Dorsolateral prefrontal cortex (tissue), 122 donors: ENCODE measurements at places on chromosomes 2 and 18. TPM values are rescaled to one million over a fixed set of nuclear protein-coding genes. Genes with fewer than 3 reads are reported as not detected.

Gene WDR7
- 158 TPM for total RNA-seq

Gene ZNF142
- 45.9 TPM for total RNA-seq

Gene GAL3ST2
- 3.8 TPM for total RNA-seq

Gene ZFP36L2
- 39.6 TPM for total RNA-seq

Gene NT5DC4
- total RNA-seq: not detected

Gene NFE2L2
- total RNA-seq: 84.6 TPM

Gene RUFY4
- total RNA-seq: not detected

Gene FAM161A
- total RNA-seq: 12.7 TPM

Gene GKN2
- total RNA-seq: not detected

Gene SULT1C2
- total RNA-seq: not detected

Gene KDM3A
- 59.8 TPM for total RNA-seq

Gene COLEC12
- 20.8 TPM for total RNA-seq

Gene SERPINB13
- 0.16 TPM for total RNA-seq

Gene KIF3C
- 225 TPM for total RNA-seq

Gene ERBB4
- 92.9 TPM for total RNA-seq

Gene CD207
- total RNA-seq: not detected

Gene UGT1A7
- total RNA-seq: not detected

Gene WDR12
- 24.6 TPM for total RNA-seq

Gene SERPINB3
- not detected for total RNA-seq
